ENCODE measurements at places on chromosomes 16 and 17. TPM values are rescaled to one million over a fixed set of nuclear protein-coding genes. Genes with fewer than 3 reads are reported as not detected.

The CASKIN1 gene
- total RNA-seq: 0.05 TPM

The RNF227 gene
- total RNA-seq: 2.7 TPM

The TRIM47 gene
- total RNA-seq: 12.6 TPM

The SRL gene
- 1.4 TPM for total RNA-seq

The KRTAP16-1 gene
- not detected for total RNA-seq

The SRCIN1 gene
- total RNA-seq: 0.52 TPM

The BHLHA9 gene
- not detected for total RNA-seq

The ITFG1 gene
- 36.6 TPM for total RNA-seq

The KRT15 gene
- total RNA-seq: 191 TPM

Measured in thymus (tissue), 14 donors.